ENCODE measurements at places on chromosomes 4 and X.

- no peak for DNase-seq
These were observed 18.6 kb downstream of the EGF start for GRCh38 chr4:109931318-109931717.

- no peak for DNase-seq
These were observed 66.1 kb downstream of the CDS1 start for GRCh38 chr4:84648863-84649647.

- DNase-seq = no peak
These were observed 327.1 kb upstream of the VCX start for GRCh38 chrX:7515681-7516413.

GRCh38 chr4:163558539-163559044 lies 64.1 kb downstream of the TMA16 start:
- no peak for DNase-seq

GRCh38 chr4:90597927-90598326 lies 470.7 kb downstream of the CCSER1 start:
- DNase-seq = no peak

DNA sequence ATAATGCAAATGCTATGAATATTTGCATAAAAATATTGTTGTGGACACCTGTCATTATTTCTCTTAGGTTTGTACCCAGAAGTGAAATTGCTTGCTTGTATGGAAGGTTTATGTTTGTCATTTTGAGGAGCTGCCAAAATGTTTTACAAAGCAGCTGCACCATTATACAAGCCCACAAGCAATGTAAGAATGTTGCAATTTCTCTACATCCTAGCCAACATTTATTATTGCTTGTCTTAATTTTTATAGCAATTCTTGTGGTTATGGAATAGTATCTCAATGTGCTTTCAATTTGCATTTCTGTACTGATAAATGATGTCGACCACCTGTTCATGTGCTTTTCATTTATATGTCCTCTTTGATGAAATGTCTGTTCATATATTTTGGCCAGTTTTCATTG lies 18.7 kb upstream of the RBMX start:
- DNase-seq = no peak

GRCh38 chrX:13759152-13759718 lies 24.7 kb downstream of the OFD1 start:
- no peak for DNase-seq

DNA sequence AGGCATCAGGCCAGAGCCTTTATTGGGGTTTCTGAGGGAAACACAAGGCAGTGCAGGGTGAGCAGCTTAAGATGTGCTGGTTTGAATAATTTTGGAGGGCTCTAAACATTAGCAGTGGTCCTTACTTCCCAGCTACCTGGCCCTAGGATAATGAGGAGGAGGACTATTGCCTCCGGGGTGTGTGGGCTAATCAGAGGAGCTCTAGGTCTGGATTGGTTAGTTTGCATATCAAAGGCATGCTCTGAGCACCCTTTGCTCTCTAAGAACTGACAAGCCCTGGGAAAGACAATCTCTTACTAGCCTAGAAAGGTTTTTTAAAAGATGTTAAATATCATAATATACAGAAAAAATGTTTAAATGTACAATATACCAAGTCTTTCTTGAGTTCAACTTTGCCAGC lies 58.4 kb downstream of the RXFP1 start:
- DNase-seq = no peak

- no peak for DNase-seq
These were observed 46.2 kb upstream of the IGFBP7 start for GRCh38 chr4:57156242-57156990.

All from stimulated activated CD8-positive, alpha-beta memory T cell treated with anti-CD3 and anti-CD28 coated beads, Interleukin-15, amount 100 ng/mL, for 24 hours (primary cell).